Prostate gland (tissue), 2 donors: ENCODE measurements at places on chromosomes 16 and 17. TPM values are rescaled to one million over a fixed set of nuclear protein-coding genes. Genes with fewer than 3 reads are reported as not detected.

The CCL1 gene
- not detected for total RNA-seq

The CLDN9 gene
- not detected for total RNA-seq

The PERCC1 gene
- total RNA-seq: 26.0 TPM

The NLRC3 gene
- total RNA-seq: 0.85 TPM
